ENCODE measurements at places on chromosomes 6 and 20.
A peak's percentile ranks its signal among the peaks of the same experiment; 100 is the strongest.

DNA sequence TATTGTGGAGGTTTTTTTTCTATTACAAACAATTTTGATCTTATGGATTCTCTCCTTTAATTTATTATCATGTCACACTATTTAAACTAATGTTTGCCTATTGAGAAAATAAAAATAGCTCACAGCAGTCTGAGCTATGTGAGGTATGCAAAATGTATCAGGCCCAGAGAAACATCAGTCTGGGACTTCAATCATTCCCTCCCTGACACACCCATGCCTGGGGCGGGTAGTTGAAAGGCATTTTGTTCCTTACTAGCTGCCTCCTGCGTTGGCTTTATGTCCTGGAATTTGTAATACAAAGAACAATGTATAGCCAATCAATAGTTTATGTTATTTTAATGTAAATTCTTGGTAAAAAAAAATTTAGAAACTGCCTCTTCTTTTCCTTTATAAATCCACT is 403.3 kb downstream of the EPM2A start:
- DNase-seq, result no peak

- no peak for DNase-seq
Measured at GRCh38 chr20:17295151-17295726, 68.4 kb downstream of the PCSK2 start.

DNA sequence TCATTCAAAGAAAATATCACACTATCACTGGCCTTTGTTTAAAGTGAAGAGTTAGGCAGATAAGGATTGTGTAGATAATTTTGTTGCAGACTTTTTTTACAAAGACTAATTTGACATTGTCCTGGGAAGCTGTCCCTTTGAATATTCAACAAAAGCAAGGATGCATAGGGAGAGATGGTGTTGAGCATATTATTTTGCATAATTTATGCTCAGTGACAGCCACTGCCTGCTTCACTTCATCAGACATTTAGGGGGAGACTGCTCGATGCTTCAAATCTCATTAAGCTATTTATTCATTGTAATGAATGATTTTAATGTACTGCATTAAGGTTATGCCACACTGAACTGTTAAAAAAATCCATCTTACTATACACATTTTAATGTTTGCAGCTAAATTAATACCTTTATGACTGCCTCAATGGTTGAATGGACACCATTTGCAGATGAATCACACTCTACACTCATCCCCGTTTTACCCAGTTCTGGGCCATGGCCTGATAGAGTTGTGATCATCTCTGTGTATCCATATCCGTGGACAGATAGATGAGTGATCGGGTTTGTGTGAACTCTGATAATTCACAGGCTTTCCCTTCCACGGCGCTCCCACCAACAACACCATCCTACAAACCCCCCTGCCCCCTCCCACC is 128.0 kb downstream of the CDH4 start:
- no peak for DNase-seq

DNA sequence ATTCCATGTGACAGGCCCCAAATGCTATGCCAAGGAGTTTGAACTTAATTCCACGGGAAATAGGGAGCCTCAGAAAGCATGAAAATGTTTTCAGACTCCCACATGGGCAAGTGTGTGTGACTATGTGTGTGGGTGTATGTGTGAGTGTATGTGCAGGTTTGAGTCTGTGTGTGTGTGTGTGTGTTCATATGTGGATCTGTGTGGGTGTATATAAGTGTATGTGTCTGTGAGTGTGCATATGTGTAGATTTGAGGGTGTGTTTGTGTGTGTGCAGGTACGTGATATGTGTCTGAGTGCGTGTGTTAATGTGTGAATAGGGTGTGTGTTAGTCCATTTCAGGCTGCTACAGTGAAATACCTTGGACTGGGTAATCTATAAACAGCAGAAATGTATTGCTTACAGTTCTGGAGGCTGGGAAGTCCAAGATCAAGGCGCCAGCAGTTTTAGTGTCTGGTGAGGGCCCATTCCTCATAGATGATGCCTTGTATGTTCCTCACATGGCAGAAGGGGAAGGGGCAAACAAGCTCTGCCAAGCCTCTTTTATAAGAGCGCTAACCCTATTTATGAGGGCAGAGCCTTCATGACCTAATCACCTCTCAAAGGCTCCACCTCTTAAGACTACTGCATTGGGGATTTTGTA is 181.1 kb upstream of the TAB2 start:
- no peak for DNase-seq

DNA sequence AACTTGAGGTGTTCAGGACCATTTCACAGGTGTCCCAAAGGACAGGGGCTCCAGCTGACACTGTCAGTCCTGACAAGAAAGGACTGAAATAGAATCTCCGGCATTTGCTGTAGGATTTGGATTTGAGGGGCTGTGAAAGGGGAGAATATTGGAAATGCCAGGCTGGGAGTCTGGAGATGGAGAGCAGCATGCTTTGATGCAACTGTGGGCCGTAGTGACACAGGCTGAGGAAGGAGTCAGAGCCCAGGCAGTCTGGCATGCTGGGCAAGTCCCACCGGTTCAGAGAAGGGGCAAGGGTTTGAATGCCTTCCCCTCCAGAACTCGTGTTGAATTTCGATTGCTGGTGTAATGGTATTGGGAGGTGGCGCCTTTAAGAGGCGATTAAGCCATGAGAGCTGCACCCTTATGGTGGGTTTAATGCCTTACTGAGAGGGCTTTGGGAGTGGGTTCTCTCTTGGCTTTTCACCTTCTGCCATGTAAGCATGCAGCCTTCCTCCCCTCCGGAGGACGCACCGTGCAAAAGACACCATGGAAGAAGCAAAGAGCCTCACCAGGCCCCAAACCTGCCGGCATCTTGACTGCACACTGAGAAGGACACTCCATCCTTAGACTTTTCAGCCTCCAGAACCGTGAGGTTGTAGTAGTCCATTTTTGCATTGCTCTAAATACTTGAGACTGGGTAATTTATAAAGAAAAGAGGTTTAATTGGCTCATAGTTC is 9.4 kb upstream of the PYGB start:
- no peak for DNase-seq

DNA sequence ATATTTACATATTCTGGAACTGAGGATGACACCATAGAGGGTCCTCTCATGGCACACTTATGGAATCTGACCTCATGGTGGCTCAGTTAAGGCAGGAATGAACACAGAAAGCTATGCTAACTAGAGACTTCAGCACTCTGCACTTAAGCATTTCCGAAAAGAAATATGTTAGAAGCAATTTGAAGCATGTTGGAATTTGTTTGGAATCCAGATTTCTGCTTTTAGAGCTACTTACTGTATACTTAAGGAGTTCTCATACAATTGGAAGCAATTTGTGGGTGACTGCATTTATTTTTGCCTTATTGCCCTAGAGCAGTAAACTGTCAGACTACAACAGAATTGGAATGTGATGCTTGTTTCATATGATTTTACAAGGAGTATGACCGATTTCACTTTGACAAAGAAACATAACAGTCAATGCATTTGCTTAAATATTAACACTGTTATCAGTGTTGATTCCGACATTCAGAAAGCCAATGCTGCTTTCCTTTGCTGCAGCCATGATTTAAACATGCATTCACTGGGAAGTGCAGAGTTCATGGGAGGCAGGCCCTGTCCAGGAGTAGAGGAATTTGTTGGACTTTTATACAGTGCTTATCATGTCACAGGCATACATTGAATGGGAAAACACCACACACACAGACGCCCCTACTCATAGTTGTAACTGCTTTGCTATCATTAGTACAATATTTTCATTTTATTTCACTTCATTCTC is 244.4 kb downstream of the SAMD5 start:
- no peak for DNase-seq

DNA sequence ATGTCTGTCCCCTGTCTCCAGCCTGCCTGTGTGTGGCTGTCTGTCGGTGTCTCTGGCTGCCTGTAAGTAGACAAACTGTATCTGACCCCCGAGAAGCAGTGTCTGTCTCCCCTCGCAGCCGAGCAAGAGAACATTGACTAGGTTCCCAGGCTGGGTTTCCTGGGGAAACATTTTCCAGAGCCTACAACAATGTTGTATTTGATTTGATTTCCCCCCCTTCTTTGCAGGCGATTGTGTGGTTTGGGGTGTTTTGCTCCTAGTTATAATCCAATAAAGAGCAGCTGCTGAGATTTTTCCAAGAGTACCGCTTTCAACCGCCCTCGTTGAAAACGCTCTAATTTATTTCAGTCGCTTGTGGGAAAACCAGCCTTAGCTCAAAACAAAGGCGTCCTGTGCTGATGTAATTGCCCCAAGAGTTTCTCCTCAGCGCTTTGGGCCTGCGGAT is 92.6 kb downstream of the CDC5L start:
- no peak for DNase-seq

- DNase-seq, result peak; percentile 38
Measured at GRCh38 chr6:169701311-169701953, 397 bp downstream of the WDR27 start.
